ENCODE measurements at places on chromosomes 3 and 15.

DNA sequence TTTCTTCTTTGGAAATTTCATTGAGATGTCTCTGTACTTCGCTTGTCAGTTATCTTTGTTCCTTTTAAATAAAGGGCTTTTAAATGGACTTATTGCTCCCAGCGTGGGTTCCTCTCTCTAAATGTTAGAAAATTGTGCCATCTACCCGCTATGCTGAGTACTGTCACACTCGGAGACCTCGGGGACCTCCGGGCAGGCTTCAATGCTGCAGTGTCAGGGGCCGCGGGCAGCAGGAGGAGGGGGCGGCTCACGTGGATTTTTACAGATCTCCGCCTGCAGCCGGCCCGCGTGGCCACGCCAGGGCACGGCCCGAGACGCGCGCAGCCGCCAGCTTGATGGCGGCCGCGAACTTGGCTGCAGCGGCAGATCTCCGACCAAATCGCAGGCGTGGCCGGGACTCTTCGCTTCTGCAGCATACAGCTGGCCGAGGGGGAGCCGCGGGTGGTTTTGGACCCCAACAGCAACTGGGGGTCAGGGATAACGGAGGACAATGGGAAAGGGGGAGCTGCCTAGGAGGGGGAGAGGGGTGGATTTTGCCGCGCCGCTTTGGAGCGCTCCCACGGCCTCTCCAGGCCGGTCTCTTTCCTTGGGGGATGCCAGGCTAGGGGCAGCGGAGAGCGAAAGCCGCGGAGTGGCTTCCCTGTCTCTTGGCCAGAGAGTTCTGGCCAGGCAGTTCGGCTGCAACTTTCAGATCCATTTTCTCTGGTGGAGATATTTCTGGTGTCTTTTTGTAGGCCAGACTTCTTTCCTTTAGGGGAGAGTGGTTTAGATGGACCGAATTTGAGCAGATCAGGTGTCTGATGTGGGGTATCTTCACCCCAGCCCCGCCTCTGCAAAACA lies 15.3 kb downstream of the NR2F2 start:
- peak; percentile 81 for DNase-seq

DNA sequence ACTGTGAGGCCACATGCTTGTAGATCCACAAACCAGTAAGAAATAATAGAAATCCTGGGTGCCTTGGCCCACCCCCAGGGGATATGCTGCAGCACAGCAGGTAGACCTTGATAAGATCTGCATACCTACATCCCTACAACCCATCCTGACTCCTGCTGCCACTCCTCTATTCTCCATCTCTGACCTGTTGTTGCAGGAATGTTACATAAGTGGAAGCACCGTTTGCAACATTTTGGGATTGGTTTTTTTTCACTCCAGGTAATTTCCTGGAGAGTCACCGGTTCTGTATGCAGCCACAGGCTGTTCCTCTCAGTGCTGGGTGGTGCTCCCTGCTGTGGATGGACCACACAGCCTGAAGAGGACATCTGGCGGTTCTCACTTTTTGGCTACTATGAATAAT lies 16.1 kb upstream of the CSPG5 start:
- DNase-seq = no peak

GRCh38 chr15:27575521-27575920 lies 523.6 kb downstream of the OCA2 start:
- no peak for DNase-seq

- DNase-seq = peak; percentile 23
These were observed 19.2 kb downstream of the CDIN1 start for GRCh38 chr15:36598529-36599177.

DNA sequence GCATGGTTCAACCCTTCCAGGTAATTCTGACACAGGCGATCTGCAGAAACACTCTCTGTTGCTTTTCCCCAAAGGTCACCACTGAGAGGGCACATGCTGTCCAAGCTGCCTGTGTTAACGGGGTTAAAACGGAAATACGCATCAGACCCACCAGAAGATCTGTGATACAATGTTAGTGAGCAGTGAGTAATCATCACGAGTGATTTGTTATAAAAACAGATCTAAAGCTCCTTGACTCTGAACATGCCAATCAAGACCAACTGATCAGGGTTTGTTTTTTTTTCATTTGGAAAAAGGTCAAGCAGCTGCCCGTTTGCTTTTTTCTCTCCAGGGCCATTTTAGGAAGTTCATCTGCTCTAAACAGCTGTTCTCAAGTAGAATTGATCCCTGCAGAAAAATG lies 43.2 kb downstream of the FGF12 start:
- no peak for DNase-seq

- DNase-seq = no peak
These were observed 107.2 kb downstream of the ARPP21 start for GRCh38 chr3:35746492-35746891.

DNA sequence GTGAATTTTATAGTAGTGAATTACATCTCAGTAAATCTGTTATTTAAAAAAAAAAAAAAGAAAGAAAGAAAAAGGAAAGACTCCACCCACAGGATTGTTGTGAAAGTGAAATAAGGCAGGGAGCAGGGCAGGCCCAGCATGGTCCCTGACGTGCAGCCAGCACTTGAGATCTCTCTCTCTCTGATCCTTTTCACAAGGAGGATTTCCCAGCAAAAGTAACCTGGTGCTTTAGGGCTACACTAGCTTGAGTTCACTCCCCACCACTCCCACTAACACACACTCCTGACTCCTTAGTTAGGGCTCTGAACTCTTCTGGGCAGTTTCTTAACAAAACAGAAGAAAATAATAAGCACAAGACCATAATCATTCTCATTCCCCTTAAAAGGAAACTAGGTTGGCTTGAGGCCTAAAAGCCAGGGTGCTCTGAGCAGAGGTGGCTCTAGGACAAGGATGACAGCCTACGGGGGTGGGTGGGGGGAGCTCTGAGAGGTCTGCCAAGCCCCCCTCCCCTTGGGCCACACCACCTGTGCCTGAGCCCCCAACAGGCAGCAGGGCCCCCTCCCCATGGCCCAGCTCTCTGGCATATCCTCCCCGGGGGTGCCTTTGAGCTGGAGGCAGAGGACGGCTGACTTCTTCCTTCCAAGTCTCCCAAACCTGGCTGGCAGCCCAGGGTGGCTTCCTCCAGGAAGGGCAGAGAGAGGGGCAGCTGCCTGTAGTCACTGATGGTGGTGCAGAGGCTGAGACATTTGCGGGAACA lies 856 bp downstream of the TMEM40 start:
- peak; percentile 64 for DNase-seq

DNA sequence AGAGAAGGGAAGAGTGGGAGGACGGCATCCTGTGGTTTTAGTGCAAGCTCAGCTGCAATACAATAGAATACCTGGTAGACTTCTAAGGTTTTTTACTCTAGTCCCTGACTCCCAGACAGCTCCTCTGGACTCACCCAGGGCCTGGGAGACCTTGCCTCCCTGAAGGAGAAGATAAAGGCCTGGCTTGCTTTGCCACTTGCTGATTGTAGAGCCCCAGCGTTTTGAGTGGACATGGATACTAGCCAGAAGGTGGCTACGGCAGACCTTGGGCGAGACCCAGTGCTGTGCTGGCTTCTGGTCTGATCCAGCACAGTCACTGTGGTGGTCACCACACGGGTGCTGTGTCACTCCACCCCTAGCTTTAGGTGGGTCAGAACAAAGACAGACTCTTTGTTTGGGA lies 72.2 kb upstream of the TTC14 start:
- DNase-seq = no peak

DNA sequence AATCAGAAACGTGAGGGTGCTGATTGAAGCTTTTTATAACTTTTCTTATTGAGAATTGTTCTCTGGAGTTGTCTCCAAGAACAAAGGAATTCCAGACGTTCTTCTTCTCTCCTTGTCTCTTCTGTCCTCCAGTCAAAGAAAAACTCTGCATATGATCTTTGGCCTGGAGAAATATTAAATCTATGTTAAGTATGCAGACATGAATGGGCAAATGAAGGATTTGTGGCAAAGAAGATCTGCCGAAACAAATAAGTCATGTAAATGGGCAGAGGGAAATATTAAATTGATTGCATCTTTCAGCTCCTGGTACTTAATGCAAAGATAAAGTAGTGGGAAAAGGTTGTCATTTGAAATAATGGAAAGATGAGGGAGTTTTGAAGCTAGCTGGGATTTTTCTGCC lies 74.9 kb downstream of the IGF1R start:
- DNase-seq = peak; percentile 21
